CD4-positive, CD25-positive, alpha-beta regulatory T cell (primary cell): ENCODE measurements at places on chromosomes 2 and 18.

DNA sequence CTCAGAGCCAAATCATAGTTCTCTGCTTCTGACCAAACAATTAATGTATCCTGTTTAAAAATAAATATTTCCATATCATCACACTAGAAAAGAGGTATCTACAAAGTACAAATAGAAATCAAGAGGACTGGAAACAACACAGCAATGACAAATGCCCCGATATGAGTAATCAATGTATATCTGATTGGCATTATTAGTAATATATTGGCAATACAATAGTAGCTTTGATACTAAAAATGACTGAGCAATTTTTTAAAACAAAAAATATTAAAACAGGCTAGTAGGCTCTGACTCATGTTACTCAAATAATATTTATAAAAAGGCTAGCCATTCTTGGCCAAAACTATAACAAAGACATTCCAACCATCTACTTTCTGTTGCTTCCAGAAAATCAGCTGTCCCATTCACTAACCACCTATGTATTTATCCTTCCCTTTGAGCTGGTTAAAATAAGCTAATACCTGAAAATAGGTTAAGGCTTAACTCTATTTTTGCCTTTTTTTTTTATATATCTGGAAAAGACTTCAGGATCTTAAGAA, 13.3 kb downstream of the PPP4R3B start:
- H3K4me1 ChIP-seq, result peaks cover 31% of the 10 kb centered on the region
- peak overlapping the region; percentile 10 for H3K27ac ChIP-seq
- DNase-seq, result no peak
- H3K4me3 ChIP-seq, result peak overlapping the region; percentile 45

GRCh38 chr2:46580416-46580815, 101.1 kb downstream of the TMEM247 start:
- DNase-seq, result no peak
- no peak overlapping the region for H3K27ac ChIP-seq
- no peak overlapping the region for H3K4me3 ChIP-seq
- H3K36me3 ChIP-seq, result peaks cover 16% of the 10 kb centered on the region
- H3K27me3 ChIP-seq, result no peaks in the 10 kb centered on the region

DNA sequence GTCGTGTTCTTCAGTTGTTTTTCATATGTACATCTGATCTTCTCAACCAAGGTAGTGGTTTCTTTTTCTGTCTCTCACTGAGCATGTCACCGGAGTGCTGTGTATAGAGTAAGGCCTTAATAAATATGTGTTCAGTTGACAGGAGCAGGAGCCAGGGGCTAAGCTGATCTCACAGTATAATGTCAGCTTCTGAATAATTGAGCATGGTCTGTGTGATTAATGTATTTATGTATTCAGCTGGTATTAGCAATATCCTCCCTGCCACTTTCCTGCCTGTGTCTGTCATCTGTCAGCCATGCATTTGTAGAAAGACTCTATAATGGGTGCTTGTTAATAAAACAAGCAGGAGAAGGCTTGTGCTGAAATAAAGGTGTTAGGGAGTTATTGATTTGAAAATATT, 198.9 kb downstream of the ADCYAP1 start:
- H3K27ac ChIP-seq, result no peak overlapping the region
- H3K4me3 ChIP-seq, result no peak overlapping the region
- H3K4me1 ChIP-seq, result no peaks in the 10 kb centered on the region
- no peak for DNase-seq

GRCh38 chr2:228115-228514, 35.7 kb downstream of the SH3YL1 start:
- no peak overlapping the region for H3K4me3 ChIP-seq
- DNase-seq, result no peak
- H3K4me1 ChIP-seq, result no peaks in the 10 kb centered on the region
- no peaks in the 10 kb centered on the region for H3K27me3 ChIP-seq
- peaks cover 43% of the 10 kb centered on the region for H3K36me3 ChIP-seq

- H3K36me3 ChIP-seq, result no peaks in the 10 kb centered on the region
- H3K27me3 ChIP-seq, result no peaks in the 10 kb centered on the region
- no peaks in the 10 kb centered on the region for H3K4me1 ChIP-seq
- H3K4me3 ChIP-seq, result no peak overlapping the region
- H3K27ac ChIP-seq, result no peak overlapping the region
These were observed 82.9 kb upstream of the CCDC85A start for GRCh38 chr2:56100791-56101312.

DNA sequence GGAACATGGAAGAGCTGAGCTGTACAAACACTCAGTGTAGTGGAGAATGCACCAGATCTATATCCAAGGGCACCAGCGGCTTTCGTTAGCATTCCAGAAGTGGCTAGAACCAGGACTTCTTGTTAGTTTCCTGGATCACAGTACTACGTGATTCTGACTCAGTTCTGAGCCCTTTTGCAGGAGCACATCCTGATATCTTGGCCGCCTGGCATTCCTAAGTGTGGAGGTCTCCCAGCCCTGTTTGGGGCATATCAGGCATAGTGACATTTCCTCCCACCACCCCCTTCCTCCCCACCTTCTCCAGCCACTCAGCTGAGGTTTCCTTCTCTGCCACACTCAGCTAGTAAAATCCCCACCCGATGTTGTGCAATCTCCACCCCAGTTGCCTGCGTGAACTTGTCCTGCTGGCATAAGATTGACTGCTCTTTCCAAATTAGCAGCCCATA, 63.4 kb downstream of the BMP10 start:
- H3K27me3 ChIP-seq, result no peaks in the 10 kb centered on the region
- H3K4me1 ChIP-seq, result peaks cover 7% of the 10 kb centered on the region
- H3K36me3 ChIP-seq, result peaks cover 97% of the 10 kb centered on the region
- no peak for DNase-seq
- H3K27ac ChIP-seq, result peak overlapping the region; percentile 49

DNA sequence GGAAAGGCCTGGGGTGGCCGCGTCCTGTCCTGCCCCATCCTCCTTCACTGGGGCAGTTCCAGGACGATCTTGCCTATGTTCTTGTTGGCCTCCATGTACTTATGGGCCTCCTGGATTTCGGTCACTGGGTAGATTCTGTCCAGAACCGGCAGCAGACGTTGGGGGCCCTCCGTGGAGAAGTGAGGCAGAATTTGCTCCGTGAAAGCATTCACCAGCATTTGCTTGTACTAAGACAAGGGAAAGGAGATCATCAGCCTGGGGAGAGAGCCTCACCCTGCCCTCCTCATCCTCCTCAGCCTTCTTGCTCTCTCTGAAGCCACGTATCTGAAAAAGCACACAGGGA, 1.4 kb upstream of the SF3B6 start:
- no peaks in the 10 kb centered on the region for H3K27me3 ChIP-seq
- peaks cover 17% of the 10 kb centered on the region for H3K4me1 ChIP-seq
- H3K4me3 ChIP-seq, result peak overlapping the region; percentile 19
- DNase-seq, result no peak

DNA sequence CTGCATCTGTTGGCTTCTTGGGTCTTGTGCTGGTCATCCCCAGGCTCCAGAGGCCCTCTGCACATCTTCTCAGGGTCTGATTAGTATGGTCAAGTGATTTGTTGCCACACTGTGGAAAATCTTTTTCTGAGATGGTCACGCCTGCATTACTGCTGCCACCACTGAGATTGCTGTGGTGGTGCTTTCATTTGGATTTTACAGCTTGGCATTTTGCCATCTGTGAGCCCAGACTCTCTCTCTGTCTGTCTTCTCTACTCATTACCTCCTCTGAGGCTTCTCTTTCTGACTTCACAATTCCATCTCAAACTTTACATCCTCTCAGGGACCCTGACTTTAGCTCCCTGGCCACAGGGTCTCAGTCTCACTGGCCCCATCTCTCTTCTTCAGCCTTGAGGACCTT, 154.6 kb downstream of the LRRTM1 start:
- H3K4me1 ChIP-seq, result no peaks in the 10 kb centered on the region
- H3K27ac ChIP-seq, result no peak overlapping the region
- H3K36me3 ChIP-seq, result no peaks in the 10 kb centered on the region
- no peak overlapping the region for H3K4me3 ChIP-seq
- H3K27me3 ChIP-seq, result no peaks in the 10 kb centered on the region

- no peaks in the 10 kb centered on the region for H3K36me3 ChIP-seq
- H3K27ac ChIP-seq, result no peak overlapping the region
- H3K27me3 ChIP-seq, result peaks cover 19% of the 10 kb centered on the region
- no peaks in the 10 kb centered on the region for H3K4me1 ChIP-seq
- H3K4me3 ChIP-seq, result no peak overlapping the region
- DNase-seq, result no peak
These were observed 69.0 kb downstream of the ITGB1BP1 start for GRCh38 chr2:9354318-9354717.

GRCh38 chr2:235271936-235272335, 221.9 kb upstream of the AGAP1 start:
- H3K27me3 ChIP-seq, result peaks cover 6% of the 10 kb centered on the region
- H3K4me3 ChIP-seq, result no peak overlapping the region
- no peak for DNase-seq
- H3K4me1 ChIP-seq, result no peaks in the 10 kb centered on the region

GRCh38 chr2:4247791-4248190, 544.4 kb downstream of the DCDC2C start:
- no peak overlapping the region for H3K4me3 ChIP-seq
- no peak for DNase-seq
- H3K27ac ChIP-seq, result no peak overlapping the region
- H3K4me1 ChIP-seq, result no peaks in the 10 kb centered on the region
- H3K36me3 ChIP-seq, result no peaks in the 10 kb centered on the region
- H3K27me3 ChIP-seq, result no peaks in the 10 kb centered on the region

DNA sequence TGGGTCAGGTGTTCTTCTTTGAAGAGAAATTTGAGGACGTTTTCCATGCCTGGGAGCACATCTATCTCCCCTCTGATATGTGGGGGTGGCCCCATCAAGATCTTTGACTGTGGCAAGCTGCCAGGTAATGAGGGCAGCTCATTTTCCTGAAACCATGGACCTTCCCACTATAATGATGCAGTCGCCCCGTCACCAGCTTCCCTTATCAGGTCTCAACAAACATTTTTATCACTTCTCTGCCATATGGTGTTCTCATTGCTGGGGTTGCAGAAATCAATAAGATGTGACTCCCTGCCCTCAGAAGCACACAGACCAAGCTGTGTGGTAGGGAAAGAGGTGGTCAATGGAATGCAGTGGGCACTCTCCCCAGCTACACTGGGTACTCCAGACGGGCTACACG, 48.4 kb upstream of the B3GNT7 start:
- H3K27me3 ChIP-seq, result peaks cover 8% of the 10 kb centered on the region
- no peaks in the 10 kb centered on the region for H3K4me1 ChIP-seq
- H3K36me3 ChIP-seq, result no peaks in the 10 kb centered on the region

DNA sequence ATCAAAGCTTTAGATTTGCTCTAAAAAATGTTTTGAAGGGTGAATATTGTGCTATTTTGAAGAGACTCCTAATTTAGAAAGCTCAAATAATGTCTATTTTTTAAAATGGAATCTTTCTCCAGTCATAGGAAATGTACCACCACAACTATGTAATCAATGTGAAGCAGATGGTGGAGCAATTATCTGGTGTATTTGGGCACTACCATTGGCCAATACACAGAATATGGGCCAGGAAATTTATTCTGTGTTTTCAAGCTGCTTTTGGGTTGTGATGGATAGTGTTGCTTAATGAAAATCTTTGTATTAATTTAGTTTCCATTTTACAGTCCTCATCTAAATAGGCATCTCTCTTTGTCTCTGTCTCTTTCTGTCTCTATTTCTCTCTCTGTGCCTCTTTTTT, 17.1 kb upstream of the VWC2L start:
- H3K4me1 ChIP-seq, result no peaks in the 10 kb centered on the region
- H3K27me3 ChIP-seq, result no peaks in the 10 kb centered on the region
- H3K36me3 ChIP-seq, result no peaks in the 10 kb centered on the region

DNA sequence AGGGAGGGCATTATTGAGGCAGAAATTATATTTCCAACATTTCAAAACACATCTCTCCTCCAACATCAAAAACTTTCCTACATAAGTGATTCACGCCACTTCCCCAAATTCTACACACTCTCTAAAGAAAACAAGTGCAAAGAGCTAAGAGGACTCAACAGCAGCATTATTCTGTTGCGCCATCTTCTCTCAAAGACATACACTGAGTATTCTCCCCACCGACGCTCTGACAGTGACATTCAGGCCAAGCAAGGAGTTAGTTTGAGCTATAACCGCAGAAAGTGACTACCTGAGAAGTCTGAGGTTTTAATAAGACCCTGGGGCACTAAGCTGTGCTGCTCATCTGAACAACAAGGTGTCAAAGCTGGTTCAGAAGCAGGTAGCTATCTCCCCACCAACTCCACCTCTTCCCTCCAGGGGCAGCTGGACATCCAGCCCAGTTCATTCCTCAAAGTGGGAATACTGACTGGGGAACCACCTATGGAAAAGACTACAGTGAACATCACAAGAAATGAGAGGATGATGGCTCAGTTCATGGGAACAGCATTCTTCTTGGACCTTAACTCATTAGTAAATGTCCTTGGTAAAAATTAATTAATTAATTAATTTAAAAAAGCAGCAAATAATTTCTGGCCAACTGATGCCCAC, 309.5 kb upstream of the CCDC68 start:
- H3K36me3 ChIP-seq, result no peaks in the 10 kb centered on the region
- H3K4me1 ChIP-seq, result no peaks in the 10 kb centered on the region
- DNase-seq, result no peak
- no peaks in the 10 kb centered on the region for H3K27me3 ChIP-seq
- no peak overlapping the region for H3K4me3 ChIP-seq
- no peak overlapping the region for H3K27ac ChIP-seq

- no peak for DNase-seq
- H3K4me3 ChIP-seq, result no peak overlapping the region
- no peaks in the 10 kb centered on the region for H3K27me3 ChIP-seq
These were observed 14.7 kb upstream of the ASNSD1 start for GRCh38 chr2:189646521-189646920.

GRCh38 chr18:26556573-26556972, 8.2 kb upstream of the KCTD1 start:
- no peak overlapping the region for H3K27ac ChIP-seq
- H3K4me1 ChIP-seq, result no peaks in the 10 kb centered on the region
- no peak for DNase-seq
- no peaks in the 10 kb centered on the region for H3K36me3 ChIP-seq
